ENCODE measurements at places on chromosomes 7 and 10.

- DNase-seq = no peak
Observed at GRCh38 chr10:103901299-103901698, 16.7 kb downstream of the STN1 start.

GRCh38 chr10:78688901-78689583, 379.7 kb upstream of the ZMIZ1 start:
- DNase-seq = no peak

- no peak for DNase-seq
Observed at GRCh38 chr10:53025172-53025711, 252.7 kb upstream of the MBL2 start.

- DNase-seq = no peak
Observed at GRCh38 chr10:111222961-111223360, 146.1 kb downstream of the ADRA2A start.

GRCh38 chr7:51224811-51225595, 91.6 kb downstream of the COBL start:
- peak; percentile 53 for DNase-seq

- no peak for DNase-seq
Observed at GRCh38 chr10:5393529-5393928, 11.1 kb downstream of the TUBAL3 start.
